Fibroblast of skin of right quadriceps (primary cell): ENCODE measurements at places on chromosomes 2 and 18.

GRCh38 chr2:45168711-45169338 is 159.6 kb upstream of the SIX2 start:
- DNase-seq, result no peak

DNA sequence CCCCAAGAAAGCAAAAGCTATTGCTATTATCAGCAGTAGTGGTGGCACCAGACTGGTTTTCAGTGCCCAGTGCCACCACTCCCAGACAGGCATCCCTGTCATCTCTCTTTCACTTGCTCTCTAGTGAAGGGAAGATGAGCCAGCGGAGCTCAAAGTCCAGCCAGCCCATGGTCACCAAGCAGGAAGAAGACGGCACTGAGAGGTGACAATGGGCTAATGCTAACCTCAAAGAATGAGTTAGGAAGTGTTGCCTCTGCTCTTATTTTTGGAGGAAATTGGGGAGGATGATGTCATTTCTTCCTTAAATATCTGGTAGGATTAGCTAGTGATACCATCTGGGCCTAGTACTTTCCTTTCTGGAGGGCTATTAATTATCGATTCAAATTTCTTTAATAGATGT is 1.7 kb downstream of the SP140 start:
- DNase-seq, result no peak

- peak; percentile 5 for DNase-seq
These were observed 308.8 kb upstream of the FIGN start for GRCh38 chr2:164044622-164045021.

GRCh38 chr2:36384454-36384853 is 28.9 kb downstream of the CRIM1 start:
- no peak for DNase-seq

- DNase-seq, result no peak
These were observed 574 bp downstream of the NIFK start for GRCh38 chr2:121736140-121736461.

DNA sequence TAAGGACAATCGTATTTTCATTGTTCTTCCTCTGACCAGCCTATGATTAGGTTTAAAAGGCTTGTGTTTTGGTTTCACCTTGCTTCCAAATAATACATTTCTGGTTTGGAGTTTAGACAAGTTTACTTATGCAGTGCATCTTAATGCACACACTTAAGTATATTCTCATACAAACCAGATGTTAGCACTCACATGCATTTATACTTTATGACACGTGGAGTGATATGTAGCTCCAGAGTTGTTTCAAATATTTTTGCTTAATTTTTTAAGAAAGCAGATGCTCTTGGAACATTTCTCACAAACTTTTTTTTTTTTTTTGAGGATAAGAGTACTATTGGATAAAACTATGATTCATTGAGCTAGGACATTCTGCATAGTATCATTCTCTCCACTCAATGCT is 109.9 kb downstream of the PDE1A start:
- no peak for DNase-seq

GRCh38 chr2:102895376-102895775 is 133.5 kb downstream of the TMEM182 start:
- no peak for DNase-seq

- DNase-seq, result peak; percentile 50
These were observed 5.8 kb upstream of the ARID5A start for GRCh38 chr2:96530474-96531357.

GRCh38 chr2:85746321-85747004 is 7.3 kb upstream of the ATOH8 start:
- DNase-seq, result no peak

DNA sequence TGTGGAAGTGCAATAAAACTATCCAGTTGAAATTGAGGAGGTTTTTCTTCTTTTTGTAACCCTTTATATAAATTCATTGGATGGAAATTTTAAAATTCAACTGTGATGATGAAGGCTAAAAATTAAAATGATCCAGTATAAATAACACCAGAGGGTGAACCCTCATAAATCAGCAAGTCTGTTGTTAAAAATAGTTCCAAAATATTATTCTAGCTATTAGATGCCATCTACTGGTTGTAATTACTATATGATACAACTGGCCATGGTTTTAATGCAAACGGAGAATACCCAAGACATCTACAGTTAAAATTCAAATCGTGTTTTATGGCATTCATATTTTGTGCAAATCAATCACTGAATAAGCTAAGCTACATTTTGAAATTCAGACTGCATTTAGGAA is 53.8 kb downstream of the TMEM200C start:
- no peak for DNase-seq

DNA sequence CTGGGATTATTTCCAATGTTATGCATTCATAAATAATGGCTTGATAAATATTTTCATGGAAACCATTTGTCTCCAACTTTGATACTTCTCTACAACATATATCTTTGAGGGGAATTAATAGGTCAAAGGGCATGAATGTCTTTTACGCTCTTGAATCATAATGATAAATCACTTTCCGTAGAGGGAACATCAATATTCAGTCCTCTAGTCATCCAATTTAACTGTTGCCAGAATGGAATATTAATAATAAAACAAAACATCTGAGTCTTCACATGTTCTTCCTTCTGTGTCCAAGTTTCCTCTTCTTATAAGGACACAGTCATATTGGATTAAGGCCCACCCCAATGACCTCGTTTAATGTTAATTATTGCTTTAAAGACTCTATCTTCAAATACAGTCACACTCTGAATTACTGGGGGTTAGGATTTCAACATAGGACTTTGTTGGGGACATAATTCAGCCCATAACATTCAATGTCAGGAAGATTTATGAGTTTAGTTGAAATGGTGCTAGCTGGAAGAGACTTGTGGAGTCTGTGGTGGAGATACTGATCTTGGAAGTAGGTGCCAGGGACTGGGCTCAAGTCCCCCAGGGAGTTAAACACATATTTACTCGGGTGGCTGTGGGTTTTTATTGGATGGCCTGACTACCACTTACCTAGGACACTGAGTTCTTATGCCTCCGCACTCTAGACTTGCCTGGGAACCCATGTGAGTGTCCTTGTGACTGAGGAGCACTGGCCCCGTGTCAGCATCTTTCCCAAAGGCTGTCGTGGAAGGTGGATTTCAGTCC is 85.0 kb upstream of the SEC11C start:
- peak; percentile 52 for DNase-seq

DNA sequence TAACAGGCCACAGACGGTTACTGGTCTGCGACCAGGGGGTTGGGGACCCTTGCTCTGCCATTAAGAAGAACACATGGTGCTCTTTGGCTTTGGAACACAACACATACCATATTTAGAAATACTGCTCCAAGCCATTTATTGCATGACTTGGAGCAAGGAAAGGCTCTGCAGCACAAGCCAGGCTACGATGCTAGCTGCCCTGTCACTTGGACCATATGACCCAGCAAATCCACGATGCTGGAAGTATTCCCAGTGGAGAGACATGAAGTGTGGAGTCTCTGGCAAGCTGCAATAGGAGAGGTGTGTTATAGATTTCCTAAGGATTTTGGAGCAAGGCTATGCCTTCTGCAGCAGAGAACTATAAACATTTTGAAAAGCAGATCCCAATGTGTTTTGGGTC is 171.2 kb downstream of the HAUS1 start:
- no peak for DNase-seq

DNA sequence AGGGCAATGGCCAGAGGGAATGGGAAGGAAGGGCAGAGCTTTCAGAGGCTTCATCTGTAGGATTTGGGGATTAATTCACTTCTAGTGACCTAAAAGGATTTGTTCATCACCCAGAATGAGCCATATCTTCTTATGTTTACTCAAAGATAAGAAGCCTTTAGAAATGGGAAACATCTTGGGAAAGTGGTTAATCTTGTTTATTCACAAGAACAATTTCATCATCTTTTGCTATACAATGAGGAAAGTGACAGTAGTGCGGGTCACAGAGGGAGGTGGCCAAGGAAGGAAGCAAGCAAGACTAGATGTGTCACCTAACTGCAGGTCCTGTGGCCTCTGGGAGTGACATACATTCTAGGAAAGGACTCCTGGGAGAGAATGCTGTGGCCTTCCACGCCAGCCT is 140.4 kb upstream of the ALPP start:
- DNase-seq, result no peak

DNA sequence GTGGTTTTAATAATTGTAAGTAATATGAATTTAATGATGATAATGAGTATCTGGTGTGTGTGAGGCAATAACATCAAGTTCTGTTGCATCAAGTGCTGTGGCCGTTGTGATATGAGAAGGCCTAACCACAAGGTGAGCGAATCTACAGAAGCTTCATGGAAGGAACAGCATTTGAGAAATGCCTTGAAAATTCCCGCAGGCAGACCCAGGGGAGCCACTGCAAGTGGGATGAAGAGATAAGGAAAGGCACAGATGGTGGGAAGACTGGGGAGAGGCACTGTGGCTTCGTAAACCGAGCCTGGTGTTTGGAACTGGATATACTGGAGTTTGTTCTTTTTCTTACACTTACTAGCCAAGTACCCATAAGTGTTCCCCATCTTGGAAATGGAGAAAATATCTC is 357.5 kb downstream of the PTPRM start:
- no peak for DNase-seq

DNA sequence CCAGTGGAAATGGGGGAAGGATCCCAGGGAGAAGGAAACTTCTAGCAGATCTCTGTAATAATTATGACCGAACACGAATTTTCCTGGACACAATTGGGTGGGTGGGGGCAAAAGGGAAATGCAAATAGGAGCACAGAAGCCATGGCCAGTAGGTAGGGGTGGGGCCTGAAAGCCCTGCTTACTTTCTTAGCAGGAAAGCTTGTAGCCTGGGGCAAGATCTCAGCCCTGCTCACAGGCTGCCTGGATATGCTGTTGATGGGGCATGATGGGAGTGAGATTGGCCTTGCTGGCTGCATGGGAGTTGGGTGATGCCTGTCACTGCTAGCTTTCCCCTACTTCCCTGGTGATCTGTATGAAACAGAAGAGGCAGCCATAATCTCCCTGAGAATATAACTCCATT is 45.9 kb upstream of the SPOPL start:
- no peak for DNase-seq

DNA sequence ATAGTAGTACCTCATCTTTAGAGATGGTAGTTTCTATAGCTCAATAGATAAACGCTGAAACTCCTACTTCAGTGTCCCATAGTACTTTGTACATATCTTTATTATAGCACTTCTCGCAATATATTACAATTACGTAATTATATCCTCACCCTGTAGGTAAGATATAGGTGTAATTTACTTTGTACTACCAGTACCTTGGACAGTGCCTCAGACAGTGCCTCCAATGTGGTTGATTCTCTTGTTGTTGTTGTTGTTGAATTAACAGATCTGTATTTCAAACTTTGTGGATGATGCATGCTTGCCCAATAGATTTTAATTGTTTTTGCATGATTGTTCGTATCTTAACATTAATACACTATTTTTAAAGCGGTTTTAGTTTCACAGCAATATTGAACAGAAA is 188.6 kb downstream of the ARL6IP6 start:
- DNase-seq, result no peak

DNA sequence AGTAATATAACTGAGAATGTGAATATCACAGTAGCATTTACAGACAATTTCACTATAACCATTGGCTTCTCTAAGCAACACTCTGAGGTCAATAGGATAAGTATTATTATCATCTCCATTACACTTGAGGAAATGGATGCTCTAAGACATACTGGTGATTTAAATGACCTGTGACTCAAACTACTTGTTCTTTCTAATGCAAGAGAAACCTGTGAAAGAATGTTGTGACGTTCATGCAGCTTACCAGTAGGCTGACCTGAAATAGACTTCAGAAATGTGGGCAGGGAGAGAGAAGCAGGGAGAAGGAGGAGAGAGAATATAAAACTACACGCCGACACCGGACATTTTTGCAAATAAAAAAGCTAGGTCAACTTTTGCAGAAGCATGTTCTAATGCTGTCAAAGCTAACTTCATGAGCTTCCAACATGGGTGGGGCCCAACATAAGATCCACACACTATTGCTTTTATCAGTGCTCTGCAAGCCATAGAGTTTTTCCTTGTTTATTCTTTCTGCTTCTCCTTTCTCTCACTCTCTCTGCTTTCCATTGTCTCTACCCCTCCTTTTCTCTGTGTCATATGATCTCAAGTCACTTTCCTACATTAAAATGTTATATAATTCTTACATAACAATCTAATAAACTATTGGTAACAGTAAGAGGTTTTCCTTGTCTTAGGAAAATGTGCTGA is 217.6 kb upstream of the FN1 start:
- peak; percentile 54 for DNase-seq

- no peak for DNase-seq
These were observed 25.7 kb downstream of the ANKRD62 start for GRCh38 chr18:12119358-12119757.

DNA sequence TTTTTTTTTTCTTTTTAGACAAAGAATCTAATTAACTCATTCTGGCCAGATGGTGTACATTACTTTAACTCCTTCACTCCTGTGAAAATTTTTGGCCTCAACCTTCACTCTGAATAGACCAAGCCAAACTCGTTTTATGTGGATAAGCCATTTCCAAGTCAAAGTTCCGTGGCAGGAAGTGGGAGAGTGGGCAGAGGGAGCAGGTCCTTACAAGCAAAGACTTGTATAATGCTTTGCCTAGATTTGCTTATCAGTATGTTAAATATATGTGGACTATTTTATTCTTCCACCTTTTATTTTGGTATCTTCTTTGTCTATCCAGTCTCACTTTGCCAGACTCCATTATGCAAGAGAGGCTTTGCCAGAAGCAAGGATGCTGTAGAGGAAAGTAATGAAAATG is 178.1 kb upstream of the TNP1 start:
- DNase-seq, result no peak

- no peak for DNase-seq
These were observed 206.4 kb downstream of the DLGAP1 start for GRCh38 chr18:4248686-4249085.

DNA sequence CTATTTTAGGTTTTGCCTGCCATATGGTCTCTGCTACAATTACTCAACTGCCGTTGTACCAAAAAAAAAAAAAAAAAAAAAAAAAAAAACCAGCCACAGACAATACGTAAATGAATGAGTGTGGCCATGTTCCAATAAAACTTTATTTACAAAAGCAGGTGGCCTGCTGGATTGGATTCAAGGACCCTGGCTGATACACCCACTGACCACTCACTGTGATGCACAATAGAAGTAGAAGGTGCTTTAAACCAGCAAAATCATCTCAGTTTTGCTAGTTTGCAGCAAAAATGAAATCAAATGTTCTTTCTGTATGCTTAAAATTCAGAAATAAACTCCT is 137.4 kb downstream of the AKAIN1 start:
- DNase-seq, result no peak

GRCh38 chr2:154392256-154392655 is 306.2 kb upstream of the KCNJ3 start:
- no peak for DNase-seq

GRCh38 chr2:206204710-206205109 is 45.0 kb downstream of the EEF1B2 start:
- DNase-seq, result no peak

DNA sequence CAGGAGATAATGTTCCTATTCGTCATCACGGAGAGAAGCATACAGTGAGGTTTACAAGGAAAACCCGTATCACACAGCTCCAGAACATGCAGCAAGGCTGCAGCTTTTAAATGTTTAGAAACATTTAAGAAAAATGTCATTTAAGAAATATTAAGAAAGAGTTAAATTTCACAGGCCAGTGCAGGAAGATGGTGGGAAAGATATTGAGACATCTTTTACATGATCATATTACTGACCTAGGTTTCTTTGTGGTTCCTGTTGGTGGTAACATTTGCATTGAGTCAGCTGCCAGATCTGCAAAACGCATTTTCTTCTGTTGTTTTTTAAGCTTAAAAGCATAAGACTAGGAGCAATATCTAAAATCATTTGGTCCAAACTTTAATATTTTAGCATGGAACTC is 44.9 kb downstream of the CPO start:
- peak; percentile 53 for DNase-seq

GRCh38 chr2:55231546-55232083 is 478 bp downstream of the CLHC1 start:
- peak; percentile 19 for DNase-seq
